ENCODE measurements at places on chromosomes 6 and 20.

DNA sequence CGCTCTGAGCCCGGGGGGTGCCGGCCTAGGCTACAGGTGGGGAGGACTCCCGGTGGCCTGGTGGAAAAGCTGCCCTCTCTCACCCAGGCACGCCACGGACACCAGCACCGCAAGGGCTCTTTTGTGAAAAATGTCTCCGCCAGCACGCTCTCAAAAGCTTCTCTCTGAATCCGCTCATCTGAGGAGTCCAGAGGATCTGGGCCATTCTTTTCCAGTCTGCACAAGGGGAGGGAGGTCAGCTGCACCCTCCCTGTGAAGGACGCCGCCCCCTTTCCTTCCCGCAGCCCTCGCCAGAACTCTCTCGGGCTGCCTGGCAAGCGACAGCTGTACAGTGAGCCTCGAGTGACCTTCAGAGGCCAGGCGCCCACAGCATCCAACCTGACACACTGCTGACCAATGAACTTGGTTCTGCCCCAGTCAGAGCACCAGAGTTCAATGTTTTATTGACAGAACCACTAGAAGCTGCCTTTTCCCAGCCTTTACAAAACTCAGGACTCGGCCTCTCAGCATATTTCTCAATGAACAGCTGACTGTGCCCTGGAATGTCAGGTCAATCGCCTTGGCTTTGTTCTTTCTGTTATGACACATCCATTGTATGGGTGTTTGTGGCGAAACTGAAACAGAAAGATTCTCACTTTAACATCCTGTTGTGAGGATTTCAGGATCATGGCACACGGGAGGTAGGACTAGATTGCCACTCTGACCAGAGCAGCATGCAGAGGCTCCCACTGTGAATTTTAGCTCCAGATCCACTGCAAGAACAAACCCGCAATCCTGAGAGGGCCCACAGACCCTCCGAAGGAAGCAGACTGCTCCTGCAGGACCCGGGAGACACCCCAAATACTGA, 26.7 kb downstream of the SERPINB9 start:
- peak; percentile 70 for DNase-seq

- no peak for DNase-seq
Observed at GRCh38 chr20:44023515-44024371, 109.1 kb downstream of the TOX2 start.

DNA sequence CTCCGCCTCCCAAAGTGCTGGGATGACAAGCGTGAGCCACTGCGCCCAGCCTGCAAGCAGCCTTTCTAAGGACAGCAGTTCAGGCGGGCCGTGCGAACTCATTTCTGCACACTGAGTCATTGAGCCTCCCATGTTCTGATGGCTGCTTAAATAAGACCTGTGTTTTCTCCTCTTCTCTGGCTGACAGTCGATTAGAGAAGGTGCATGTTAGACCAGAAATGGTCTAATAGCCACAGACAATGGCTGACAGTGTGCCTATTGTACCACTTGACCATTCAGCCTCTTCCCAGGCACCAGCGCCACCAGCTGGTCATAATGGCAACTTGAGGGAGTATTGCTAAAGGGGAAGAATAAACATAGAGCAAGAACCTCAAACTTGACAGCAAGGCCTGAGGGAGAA, 6.2 kb downstream of the CST11 start:
- DNase-seq, result peak; percentile 37

- no peak for DNase-seq
Observed at GRCh38 chr6:168507730-168508129, 66.7 kb downstream of the SMOC2 start.

- DNase-seq, result no peak
Observed at GRCh38 chr6:88263591-88263990, 97.4 kb upstream of the CNR1 start.

GRCh38 chr6:76043690-76044089, 28.8 kb downstream of the IMPG1 start:
- DNase-seq, result no peak

DNA sequence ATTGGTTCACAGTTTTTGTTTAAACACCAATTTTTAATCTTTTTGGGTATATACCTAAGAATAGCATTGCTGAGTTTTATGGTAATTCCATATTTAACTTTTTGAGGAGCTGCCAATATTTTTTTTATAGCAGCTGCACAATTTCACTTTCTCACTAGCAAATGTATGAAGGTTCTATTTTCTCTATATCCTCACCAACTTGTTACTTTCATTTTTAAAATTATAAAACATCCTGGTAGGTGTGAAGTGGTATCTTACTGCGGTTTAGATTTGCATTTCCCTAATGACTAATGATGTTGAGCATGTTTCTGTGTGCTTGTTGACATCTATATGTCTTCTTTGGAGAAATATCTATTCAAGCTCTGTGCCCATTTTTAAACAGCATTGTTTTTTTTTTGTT, 452.1 kb downstream of the GRIK2 start:
- no peak for DNase-seq
